Amniotic epithelial cell (primary cell): ENCODE measurements at places on chromosomes 3 and 15.

DNA sequence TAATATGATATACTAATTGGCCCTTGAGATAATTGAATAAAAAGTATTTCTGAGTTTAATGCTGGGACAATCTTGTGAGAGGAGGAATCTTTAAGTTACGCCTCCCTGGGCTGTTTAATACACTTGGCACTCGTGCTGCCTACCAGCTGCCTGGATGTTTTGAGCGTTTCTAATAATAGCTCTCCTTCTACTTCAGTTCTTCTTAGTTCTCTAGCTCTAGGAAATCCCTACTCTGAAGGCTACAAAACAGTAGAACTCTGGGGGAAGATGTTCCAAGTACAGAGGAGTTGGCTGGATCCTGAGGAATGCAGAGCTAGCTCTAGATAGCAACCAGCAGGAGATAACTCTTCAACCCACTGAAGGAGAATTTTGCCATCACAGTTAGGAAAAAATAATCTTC is 3.5 kb downstream of the NAALADL2 start:
- no peak for DNase-seq

GRCh38 chr3:42177068-42177800 is 86.1 kb downstream of the TRAK1 start:
- no peak for DNase-seq

GRCh38 chr3:48403533-48404439 is 26.1 kb downstream of the PLXNB1 start:
- no peak for DNase-seq

DNA sequence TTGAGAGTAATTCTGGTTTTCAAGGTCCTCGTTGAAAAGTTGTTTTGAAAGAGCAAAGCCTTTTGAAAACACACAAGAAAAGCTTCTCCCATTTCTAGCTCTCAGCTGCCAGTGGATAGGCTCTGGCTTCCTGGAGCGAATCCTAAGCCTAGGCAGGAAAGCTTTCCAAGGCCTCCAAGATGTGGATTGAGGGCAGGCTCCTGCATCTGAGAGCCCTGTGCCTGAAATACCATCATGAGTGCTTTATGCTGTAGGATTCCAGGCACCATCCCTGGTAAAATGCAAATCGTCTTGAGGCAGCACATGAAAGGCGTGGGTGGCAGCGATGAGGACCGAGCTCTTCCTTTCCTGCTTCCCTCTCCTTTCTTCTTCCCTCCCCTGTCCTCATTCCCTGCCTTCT is 60.7 kb upstream of the CORO2B start:
- DNase-seq: no peak

DNA sequence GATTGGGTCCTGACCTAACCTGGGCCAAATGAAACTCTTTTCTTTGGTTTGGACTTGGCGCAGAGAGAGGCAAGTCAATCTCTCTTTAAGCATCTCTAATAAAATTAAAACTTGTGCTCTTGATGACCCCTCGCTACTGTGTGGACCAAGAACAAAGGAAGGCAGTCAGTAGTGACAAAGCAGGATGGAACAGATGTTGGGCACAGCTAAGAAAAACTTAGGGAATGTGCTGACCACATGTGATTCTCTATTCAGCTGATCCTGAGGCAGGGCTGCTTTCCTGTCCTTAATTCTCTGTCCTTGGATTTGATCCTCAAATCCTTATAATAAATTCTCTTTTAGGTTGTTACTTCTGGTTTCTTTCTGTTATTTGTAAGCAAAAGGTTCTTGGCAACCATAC is 259.9 kb downstream of the ZIC1 start:
- no peak for DNase-seq

DNA sequence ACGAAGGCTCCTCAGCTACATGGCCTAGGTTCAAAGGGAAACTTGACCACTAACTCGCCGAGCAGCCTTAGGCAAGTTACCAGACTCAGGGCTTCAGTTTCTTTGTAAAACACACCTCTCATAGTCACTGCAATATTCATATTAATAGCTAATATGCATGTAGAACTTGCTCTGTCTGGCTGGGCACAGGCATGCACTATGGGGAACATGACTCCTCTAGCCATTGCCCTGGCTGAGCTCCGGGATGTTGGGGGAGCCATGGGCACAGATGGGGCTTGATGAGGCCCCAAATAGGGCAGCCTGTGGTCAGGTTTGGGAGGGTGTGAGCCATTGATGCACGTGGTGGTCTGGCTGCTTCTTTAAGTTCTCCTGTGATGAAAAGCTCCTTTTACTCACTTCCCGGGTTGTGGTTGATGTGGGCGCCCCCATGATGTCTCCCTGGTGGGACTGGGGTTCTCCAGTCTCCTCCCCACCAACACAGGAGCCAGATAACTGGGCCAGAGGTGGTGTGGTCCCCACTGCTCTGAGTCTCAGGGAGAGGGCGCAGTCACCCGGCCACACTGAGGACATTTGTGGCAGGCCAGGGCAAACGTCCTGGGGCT is 29.4 kb upstream of the DUSP7 start:
- no peak for DNase-seq

DNA sequence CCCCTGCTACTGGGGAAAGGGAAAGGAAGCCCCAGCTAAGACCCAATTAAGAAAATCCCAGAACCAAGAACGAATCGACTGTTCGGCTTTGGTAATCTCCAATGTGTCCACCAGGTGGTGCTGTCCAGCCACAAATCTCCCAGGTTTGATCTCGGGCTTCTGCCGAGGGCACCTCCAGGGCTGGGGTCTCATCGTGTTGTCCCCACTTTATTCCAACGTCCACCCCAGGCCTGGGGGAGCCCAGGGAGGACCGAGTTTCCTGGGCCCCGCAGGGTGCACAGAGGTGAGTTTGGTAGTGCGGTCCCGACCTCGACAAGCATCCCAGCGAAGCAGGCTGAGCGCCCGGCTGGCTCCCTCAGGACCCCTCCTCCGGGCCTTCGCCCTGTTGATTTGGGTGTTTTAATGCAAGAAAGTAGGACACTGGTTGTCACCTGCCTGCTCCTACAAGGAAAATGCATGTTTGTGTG is 185.1 kb downstream of the GOLGA6L6 start:
- DNase-seq: no peak

- DNase-seq: no peak
Observed at GRCh38 chr3:101567528-101568317, 6.1 kb downstream of the TRMT10C start.

GRCh38 chr3:99286266-99286845 is 352.0 kb upstream of the COL8A1 start:
- peak; percentile 8 for DNase-seq
